Aorta (tissue), 5 donors: ENCODE measurements at places on chromosomes 12 and 14. TPM values are rescaled to one million over a fixed set of nuclear protein-coding genes. Genes with fewer than 3 reads are reported as not detected.

- no peak overlapping the region for H3K27ac ChIP-seq
- H3K4me3 ChIP-seq = no peak overlapping the region
These were observed 139.5 kb upstream of the AEBP2 start for GRCh38 chr12:19299765-19300164.

DNA sequence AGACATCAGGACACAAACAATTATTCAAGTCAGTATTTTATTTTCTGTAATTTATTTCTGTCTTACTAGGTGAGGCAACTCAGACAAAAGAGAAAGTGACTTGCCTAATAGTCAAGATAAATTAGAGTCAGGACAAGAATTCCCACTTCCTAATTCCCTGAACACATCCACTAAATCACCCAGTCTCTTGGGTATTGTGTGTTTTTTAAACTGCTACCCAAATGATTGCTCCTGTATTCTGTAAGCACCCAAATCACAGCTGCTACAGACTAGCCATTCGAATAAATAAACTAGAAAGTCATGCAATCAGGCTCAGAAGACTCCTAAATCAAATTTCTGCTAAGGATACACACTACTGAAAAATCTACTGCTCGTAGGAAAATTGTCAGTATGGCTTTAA lies 263.0 kb downstream of the DUSP6 start:
- H3K4me3 ChIP-seq = no peak overlapping the region
- no peaks in the 10 kb centered on the region for H3K4me1 ChIP-seq
- H3K36me3 ChIP-seq = no peaks in the 10 kb centered on the region
- DNase-seq = no peak
- no peaks in the 10 kb centered on the region for H3K27me3 ChIP-seq

- H3K4me3 ChIP-seq = no peak overlapping the region
- DNase-seq = no peak
- no peaks in the 10 kb centered on the region for H3K4me1 ChIP-seq
- H3K36me3 ChIP-seq = peaks cover 6% of the 10 kb centered on the region
These were observed 202.9 kb downstream of the AKAP6 start for GRCh38 chr14:32531942-32532515.

The NTN4 gene
- total RNA-seq = 66.7 TPM

DNA sequence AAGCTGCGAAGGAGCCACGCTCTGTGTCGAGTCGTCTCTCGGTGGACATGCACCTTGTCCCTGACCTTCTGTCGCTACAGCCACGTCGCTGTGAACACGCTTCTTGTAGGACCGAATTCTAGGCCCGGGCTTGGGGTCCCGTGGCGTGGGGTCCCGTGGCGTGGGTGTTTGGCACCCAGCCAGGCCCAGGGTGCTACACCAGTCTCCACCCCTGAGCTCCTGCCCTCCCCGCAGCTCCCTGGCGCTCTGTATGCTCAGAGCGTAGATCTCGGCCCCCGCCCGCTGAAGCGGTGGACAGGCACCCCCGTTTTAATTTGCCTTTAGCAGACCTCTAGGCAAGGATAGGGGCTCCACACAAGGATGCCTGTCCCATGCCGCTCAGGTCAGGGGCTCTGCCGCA lies 16.5 kb downstream of the MMP17 start:
- H3K4me1 ChIP-seq = no peaks in the 10 kb centered on the region
- no peak for DNase-seq
- no peaks in the 10 kb centered on the region for H3K27me3 ChIP-seq

The YARS2 gene
- total RNA-seq = 11.5 TPM

The TROAP gene
- 1.1 TPM for total RNA-seq

GRCh38 chr12:98939350-98939749 lies 294.3 kb downstream of the APAF1 start:
- no peak for DNase-seq
- H3K27me3 ChIP-seq = no peaks in the 10 kb centered on the region
- peaks cover 3% of the 10 kb centered on the region for H3K36me3 ChIP-seq

DNA sequence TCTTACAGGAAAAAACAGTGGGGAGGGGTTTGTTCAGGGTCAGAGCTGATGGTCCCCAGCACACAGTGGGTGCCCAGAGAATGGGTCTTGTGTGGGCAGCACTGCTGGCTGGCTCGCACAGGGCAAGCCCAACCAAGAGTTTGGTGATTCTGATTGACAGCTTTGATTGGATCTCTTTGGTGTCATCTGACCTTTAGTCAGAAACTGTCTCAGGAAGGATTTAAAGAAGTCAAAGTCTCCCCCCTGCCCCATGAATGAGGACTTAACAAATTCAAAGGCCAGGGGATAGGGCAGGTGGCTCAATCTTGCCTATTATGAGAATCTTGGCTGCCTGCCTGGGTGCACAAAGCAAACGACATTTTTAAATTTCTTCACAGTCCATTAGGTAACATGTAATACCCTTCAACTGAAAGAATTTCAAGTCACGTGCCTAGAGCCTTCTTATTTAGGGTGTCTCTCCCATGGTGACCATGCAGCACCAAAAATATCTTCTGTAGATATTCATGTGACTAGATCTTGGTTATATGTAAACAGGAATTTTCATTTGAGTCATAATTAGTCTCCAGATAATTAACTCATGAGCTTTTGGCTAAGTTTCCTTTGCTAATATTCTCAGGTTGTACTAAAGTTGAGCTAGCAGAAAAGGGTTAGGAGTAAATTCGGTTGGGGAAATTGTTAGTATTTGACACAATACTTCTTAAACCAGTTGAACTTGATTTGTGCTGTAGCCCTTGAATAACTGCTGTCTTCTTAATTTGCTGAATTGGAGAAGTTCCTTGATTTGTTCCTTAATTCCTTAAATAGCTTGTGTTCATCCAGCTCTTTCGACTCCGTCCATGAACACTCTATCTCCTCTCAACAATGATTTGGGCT lies 54.5 kb upstream of the HECTD1 start:
- H3K36me3 ChIP-seq = no peaks in the 10 kb centered on the region
- DNase-seq = no peak
- H3K27ac ChIP-seq = peak overlapping the region; percentile 20
- H3K4me3 ChIP-seq = no peak overlapping the region

The IFI27L1 gene
- 16.8 TPM for total RNA-seq
